ENCODE measurements at places on chromosomes 1 and 21. TPM values are rescaled to one million over a fixed set of nuclear protein-coding genes. Genes with fewer than 3 reads are reported as not detected.

DNA sequence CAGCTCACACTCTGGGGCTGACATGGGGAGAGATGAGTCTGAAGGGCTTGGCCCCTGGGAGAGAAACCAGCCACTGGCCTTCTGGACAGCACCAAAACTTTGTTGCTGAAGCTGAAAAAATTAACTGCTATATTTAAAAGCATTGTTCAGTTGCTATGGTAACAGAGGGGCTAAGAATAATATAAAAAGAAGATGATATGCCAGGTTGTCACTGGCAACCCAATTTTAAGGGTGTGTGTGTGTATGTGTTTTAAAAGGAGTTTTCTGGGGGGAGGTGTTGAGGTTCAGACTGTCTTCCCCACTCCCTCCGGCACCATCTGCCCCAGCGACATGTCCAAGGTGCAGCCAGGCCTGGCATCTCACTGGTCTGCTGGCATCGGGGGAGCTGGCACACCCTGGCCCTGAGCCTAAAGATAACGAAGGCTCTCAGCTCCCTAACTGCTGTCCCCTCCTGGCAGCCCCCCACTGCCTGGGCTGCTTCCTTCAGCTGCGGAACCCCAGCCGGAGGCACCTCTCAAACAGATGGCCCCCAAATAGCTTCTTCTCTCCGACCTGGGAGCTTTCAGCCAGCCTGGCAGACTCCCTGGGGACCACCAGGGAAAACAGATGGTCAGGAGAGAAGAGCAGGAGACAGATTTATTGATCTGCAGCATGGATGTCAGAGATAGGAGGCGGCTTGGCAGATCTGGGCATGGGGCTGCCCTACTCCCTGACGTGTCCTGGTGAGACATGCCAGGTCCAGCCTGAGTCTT, 203.9 kb downstream of the HIVEP3 start:
- no peaks in the 10 kb centered on the region for H3K36me3 ChIP-seq
- H3K4me3 ChIP-seq = no peak overlapping the region
- no peaks in the 10 kb centered on the region for H3K27me3 ChIP-seq
- no peak for DNase-seq
- H3K27ac ChIP-seq = no peak overlapping the region

LEMD1 gene
- 1.0 TPM for total RNA-seq

DNA sequence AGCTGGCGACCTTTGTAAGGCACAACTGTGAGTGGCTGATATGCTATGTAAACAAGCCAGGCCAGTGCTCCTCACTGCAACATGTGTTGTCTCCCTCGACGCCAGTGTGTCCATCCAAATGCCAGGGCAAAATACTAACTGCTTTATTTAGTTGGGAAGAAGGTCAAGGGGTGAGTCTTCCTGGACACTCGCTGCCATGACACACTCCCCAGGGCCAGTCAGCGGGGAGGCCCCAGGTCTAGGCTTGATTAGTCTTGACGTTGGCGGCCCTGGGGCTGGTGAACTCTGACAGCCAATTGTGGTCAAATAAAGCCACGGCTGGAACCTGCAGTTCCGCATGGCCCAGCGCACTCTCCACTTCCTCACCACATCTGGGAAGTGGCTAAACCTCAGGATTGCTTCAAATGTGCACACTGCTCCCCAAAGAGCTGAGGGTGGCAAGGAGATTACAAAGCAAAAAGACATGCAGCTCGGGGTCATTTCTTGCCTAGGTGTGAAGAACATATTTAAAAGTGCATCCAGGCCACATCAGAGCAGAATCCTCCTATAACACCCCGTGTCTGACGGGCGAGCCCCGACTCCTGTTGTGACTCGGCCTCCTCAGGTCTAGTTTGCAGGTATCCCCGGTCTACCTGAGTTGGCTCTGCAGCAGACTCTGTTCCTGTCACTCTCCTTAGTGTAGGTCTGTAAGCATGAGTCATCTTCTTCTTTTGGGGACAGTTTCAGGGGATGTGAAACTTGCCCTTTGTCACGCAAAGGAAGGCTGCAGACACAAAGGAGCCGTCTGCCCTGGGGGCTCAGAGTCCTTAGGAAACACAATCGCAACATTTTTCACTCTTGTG, 183.5 kb downstream of the RUNX1 start:
- peak overlapping the region; percentile 77 for H3K27ac ChIP-seq
- H3K4me1 ChIP-seq = peaks cover 18% of the 10 kb centered on the region
- no peak overlapping the region for H3K4me3 ChIP-seq
- no peaks in the 10 kb centered on the region for H3K36me3 ChIP-seq
- no peak for DNase-seq
- H3K27me3 ChIP-seq = no peaks in the 10 kb centered on the region

DNA sequence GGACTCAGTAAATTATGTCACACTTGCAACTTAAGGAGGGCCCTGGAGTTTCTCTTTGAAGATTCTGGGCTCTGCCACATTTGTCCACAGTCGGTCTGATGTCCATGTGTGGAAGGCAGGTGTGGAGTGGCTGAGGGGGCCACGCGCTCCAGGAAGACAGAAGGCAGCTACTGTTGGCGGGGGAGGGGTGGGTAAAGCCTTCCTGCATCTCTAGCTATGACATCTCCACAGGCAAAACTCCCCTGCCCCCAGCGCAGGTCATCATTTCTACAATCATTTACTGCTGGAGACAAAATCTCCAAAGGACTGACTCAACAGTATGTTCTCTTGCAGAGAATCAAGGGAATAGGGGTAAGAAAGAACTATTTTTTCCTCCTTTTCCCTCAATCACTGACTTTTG, 11.4 kb upstream of the TSPEAR start:
- H3K4me3 ChIP-seq = no peak overlapping the region
- no peak overlapping the region for H3K27ac ChIP-seq
- H3K27me3 ChIP-seq = peaks cover 24% of the 10 kb centered on the region
- H3K4me1 ChIP-seq = peaks cover 3% of the 10 kb centered on the region
- H3K36me3 ChIP-seq = no peaks in the 10 kb centered on the region

GRCh38 chr1:12178511-12178910, 11.7 kb downstream of the TNFRSF1B start:
- H3K27me3 ChIP-seq = no peaks in the 10 kb centered on the region
- no peaks in the 10 kb centered on the region for H3K36me3 ChIP-seq
- H3K27ac ChIP-seq = peak overlapping the region; percentile 89
- DNase-seq = no peak
- peaks cover 56% of the 10 kb centered on the region for H3K4me1 ChIP-seq
- no peak overlapping the region for H3K4me3 ChIP-seq

DNA sequence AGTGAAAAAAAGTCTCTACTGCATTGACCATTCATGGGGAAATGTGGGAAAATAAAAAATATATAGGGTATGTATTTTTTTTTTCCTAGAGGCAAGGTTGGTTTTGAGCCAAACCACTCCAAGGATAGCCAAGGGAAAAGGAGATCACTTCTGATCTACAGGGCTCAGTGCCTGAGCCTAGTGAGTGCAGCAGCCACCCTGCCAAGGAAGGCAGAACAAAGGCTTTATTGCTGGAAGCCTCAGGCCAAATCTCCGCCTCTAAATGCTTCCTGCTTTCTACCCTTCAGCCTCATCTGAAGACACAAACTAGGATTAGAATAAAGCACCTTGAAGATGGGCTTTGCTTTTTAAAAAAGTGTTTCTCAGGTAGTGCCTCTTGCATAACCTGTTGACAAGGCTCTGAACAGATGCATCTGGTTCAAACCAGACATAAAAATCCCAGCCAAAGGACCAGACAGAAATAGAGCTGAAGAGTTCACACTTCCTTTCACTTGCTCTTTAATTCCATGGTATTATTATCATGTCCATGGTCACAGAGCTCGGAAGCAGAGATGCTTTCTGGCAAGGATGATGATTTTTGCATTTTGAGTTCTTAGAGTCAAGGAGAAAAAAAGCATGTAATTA, 10.5 kb downstream of the C1orf115 start:
- no peaks in the 10 kb centered on the region for H3K27me3 ChIP-seq
- no peak overlapping the region for H3K4me3 ChIP-seq
- no peaks in the 10 kb centered on the region for H3K36me3 ChIP-seq
- no peak overlapping the region for H3K27ac ChIP-seq
- H3K4me1 ChIP-seq = peaks cover 6% of the 10 kb centered on the region

- no peaks in the 10 kb centered on the region for H3K27me3 ChIP-seq
- peak within 1 kb of the TSS; percentile 40 for H3K27ac ChIP-seq
- peak within 1 kb of the TSS; percentile 51 for H3K4me3 ChIP-seq
- peaks cover 25% of the 10 kb centered on the region for H3K4me1 ChIP-seq
- no peaks in the 10 kb centered on the region for H3K36me3 ChIP-seq
Observed at GRCh38 chr1:160400223-160400645, at the start of gene VANGL2. Gene VANGL2, plus strand, starts transcription at chr1:160400564. Its CDS starts 15,274 bp downstream, at chr1:160415838.

MOB3C gene
- total RNA-seq = 28.7 TPM

DNA sequence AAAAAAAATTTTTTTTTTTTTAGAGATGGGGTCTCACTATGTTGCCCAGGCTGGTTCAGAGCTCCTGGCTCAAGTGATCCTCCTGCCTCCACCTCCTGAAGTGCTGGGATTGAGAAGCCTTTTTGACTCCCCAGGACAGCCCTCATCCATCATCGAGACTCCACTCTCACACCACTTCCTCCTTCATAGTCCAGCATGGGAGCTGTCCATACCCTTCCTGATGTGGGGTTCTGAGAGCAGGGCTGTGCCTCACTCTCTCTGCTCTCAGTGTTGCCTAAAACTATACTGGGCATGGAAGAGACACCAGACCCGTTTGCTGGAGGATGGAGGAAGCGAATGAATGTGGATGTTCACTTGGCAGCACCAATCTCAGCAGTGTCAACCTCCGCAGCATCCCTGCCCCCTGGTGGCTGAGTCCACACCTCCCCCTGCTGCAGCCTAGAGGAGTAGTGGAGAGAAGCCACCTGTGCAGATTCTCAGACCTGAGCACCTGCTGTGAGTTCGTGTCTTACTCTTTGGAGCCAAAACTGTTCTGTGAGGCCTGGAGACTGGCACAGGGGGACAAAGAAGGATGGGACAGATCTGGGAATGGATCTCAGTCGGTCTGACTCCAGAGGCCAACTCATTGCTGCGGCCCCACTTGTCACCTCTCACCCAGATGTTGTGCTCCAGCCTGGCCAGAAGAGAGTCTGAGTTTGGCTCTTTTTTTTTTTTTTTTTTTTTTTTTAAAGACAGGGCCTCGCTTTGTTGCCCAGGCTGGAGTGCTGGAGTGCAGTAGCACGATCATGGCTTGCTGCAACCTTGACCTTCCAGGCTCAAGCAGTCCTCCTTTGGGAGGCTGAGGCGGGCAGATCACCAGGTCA, 17.7 kb downstream of the TINAGL1 start:
- H3K27ac ChIP-seq = no peak overlapping the region
- no peaks in the 10 kb centered on the region for H3K4me1 ChIP-seq
- no peaks in the 10 kb centered on the region for H3K27me3 ChIP-seq

DNA sequence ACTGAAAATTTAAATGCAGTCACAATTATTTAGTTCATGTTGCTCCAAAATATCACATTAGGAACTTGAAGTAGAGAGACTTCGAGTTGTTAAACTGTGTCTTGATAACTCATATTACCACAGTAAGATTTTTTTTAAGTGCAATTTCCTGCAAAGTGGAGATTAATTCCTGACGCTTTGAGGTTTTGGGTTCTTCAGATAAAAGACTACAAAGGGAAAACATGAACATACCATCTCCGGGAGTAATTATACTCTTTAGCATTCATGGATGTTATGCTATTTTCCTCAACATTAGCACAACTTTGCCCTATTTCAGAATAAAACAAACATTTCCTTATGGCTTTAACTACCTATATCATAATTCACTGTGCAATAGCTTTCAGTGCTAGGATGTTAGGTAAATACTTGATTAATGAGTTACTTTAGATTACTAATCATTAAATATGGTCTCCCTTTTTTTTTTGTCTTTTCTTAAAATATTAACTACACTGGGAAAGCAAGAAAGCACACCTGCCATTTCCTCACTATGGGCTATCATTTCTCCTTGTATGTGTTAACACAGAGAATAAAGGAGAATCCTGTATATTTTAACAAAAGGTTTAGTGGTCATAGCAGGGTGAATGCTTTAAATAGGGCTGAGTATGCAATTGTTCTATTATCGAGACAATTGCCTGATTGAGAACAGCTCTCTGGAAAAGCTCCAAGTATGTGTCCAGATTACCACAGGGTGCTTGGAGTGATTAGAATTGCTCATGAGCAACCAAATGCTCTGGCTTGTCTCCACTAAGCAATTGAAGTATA, 252.5 kb upstream of the C1orf105 start:
- no peak overlapping the region for H3K27ac ChIP-seq
- no peaks in the 10 kb centered on the region for H3K36me3 ChIP-seq
- H3K27me3 ChIP-seq = no peaks in the 10 kb centered on the region
- peaks cover 8% of the 10 kb centered on the region for H3K4me1 ChIP-seq
- no peak overlapping the region for H3K4me3 ChIP-seq

DNA sequence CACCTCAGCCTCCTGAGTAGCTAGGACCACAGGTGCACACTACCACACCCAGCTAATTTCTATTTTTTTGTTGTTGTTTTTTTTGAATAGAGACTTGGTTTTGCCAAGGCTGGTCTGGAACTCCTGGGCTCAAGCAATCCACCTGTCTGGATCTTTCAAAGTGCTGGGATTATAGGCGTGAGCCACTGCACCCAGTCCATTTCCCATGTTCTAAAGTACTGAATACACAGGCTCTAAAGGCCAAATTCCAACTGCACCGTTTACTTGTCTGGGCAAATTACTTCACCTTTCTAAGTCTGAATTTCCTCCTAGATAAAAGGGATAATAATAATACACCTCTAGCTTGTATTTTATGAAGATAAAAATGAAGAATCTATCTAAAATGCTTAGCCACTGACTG, 39.6 kb downstream of the FRRS1 start:
- no peak for DNase-seq
- H3K4me3 ChIP-seq = no peak overlapping the region
- no peak overlapping the region for H3K27ac ChIP-seq
- no peaks in the 10 kb centered on the region for H3K4me1 ChIP-seq
- H3K36me3 ChIP-seq = peaks cover 2% of the 10 kb centered on the region

- no peaks in the 10 kb centered on the region for H3K27me3 ChIP-seq
- no peak overlapping the region for H3K27ac ChIP-seq
- no peak overlapping the region for H3K4me3 ChIP-seq
- peaks cover 2% of the 10 kb centered on the region for H3K4me1 ChIP-seq
- H3K36me3 ChIP-seq = peaks cover 6% of the 10 kb centered on the region
- DNase-seq = no peak
Observed at GRCh38 chr1:231238298-231238697, 2.7 kb upstream of the GNPAT start.

- DNase-seq = no peak
- no peak overlapping the region for H3K27ac ChIP-seq
- no peaks in the 10 kb centered on the region for H3K27me3 ChIP-seq
- H3K36me3 ChIP-seq = no peaks in the 10 kb centered on the region
Observed at GRCh38 chr1:204343802-204344201, 15.9 kb downstream of the PLEKHA6 start.

GRCh38 chr1:41868241-41868998, 50.3 kb downstream of the HIVEP3 start:
- H3K4me3 ChIP-seq = no peak overlapping the region
- DNase-seq = no peak
- no peaks in the 10 kb centered on the region for H3K36me3 ChIP-seq

DNA sequence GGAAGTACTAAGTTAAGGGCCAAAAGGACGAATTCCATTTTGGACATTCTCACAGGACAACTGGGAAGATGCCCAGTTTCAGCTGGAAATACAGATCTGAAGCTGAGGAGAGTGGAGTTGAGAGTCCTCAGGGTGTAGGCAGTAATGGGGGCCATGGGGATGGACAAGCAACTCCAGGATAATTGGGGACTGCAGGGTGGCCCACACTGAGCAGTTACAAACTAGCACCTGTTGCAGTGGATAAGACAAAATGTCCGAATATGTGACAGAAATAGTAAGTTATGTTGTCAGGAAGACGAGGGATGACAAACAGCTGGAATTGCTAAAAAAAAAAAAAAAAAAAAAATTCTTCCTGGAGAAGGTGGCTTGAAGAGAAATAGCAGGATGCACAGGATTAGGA, 34.6 kb upstream of the KANK4 start:
- H3K36me3 ChIP-seq = no peaks in the 10 kb centered on the region
- no peaks in the 10 kb centered on the region for H3K27me3 ChIP-seq
- no peak overlapping the region for H3K4me3 ChIP-seq
- H3K4me1 ChIP-seq = no peaks in the 10 kb centered on the region
- no peak for DNase-seq

GRCh38 chr1:209556162-209556690, 27.3 kb upstream of the CAMK1G start:
- DNase-seq = no peak
- no peaks in the 10 kb centered on the region for H3K27me3 ChIP-seq
- H3K4me1 ChIP-seq = peaks cover 3% of the 10 kb centered on the region
- no peaks in the 10 kb centered on the region for H3K36me3 ChIP-seq

TFF3 gene
- 23.9 TPM for total RNA-seq
